Forelimb muscle (tissue), 1 donor: ENCODE measurements at places on chromosomes 5 and 9. TPM values are rescaled to one million over a fixed set of nuclear protein-coding genes. Genes with fewer than 3 reads are reported as not detected.
A peak's percentile ranks its signal among the peaks of the same experiment; 100 is the strongest.

The CD74 gene
- polyA plus RNA-seq = 75.3 TPM

The ROR2 gene
- 2.7 TPM for polyA plus RNA-seq

The SEMA5A gene
- 27.1 TPM for polyA plus RNA-seq

The PCDH1 gene
- 13.6 TPM for polyA plus RNA-seq

The ANKDD1B gene
- 1.0 TPM for polyA plus RNA-seq

The FSTL4 gene
- polyA plus RNA-seq = 3.6 TPM

The GGTA1 gene
- 9.1 TPM for polyA plus RNA-seq

The TTC16 gene
- polyA plus RNA-seq = 0.03 TPM

The SLC1A3 gene
- 18.5 TPM for polyA plus RNA-seq

The OCLN gene
- polyA plus RNA-seq = 1.6 TPM

The DDX4 gene
- polyA plus RNA-seq = 0.06 TPM

The SAXO1 gene
- polyA plus RNA-seq = 0.11 TPM

The CSNK1G3 gene
- 18.1 TPM for polyA plus RNA-seq

DNA sequence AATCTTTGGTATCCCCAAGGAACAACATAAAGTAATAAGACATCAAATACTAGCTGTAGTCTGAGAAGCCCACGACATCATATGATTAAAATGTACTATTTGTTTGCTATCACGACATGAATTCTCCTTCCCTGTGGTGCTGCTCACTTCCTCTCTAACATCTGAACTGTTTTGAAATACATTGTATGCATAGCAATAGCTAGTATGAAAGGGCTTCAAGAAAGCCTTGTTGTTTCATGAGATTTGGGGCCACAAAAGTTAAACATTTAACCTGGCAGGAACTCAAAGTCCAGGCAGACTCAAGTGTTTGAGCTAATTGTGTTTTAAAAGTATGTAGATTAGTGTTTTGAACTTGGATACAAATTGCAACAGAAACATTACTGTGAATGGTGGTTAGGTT is 237.4 kb upstream of the PTGER4 start:
- no peak for DNase-seq

DNA sequence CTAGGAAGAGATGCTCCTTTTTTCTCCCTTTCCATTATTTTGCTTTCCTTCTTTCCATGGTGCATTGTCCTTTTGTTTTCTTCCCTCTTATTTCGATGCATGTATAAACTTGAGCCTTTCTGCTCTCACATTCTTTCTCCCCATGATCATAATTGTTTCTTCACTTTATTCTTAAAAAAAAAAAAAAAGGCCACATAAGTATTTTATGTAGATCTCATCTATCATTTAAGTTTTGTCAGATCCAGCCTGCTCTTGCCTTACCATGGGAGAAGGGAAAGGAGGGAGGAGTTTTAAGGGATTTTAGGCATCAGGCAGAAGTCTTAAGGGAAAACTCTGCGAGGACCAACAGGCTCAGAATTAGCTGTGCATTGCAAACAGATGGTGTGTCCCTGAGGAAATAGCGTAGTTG is 11.1 kb downstream of the TGFBR1 start:
- DNase-seq = no peak

GRCh38 chr9:77475641-77476473 is 172.3 kb downstream of the GNA14 start:
- no peak for DNase-seq

GRCh38 chr9:82882748-82883147 is 180.2 kb downstream of the RASEF start:
- no peak for DNase-seq

DNA sequence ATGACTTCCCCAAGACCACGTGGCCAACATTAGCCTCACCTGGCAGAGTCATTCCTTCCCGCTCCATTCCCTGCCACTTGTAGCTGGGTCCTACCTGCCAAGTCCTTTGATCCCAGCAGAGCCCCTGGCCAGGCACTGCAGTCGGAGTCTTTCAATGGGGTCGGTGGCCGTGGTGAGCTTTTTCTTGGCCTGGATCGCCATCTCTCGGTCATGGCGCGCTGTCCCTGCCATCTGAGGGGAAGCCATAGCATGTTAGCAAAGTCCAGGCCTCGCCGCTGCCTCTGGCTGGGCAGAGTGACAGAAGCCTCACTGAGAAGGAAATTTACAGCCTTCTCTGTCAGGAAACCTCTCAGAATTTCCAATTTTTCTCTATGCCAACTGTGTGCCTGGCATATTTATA is 17.5 kb downstream of the CAPSL start:
- no peak for DNase-seq

GRCh38 chr9:33287087-33287490 is 3.2 kb upstream of the NFX1 start:
- DNase-seq = no peak

- peak; percentile 20 for DNase-seq
These were observed 55.4 kb downstream of the HINT1 start for GRCh38 chr5:131109540-131110255.

DNA sequence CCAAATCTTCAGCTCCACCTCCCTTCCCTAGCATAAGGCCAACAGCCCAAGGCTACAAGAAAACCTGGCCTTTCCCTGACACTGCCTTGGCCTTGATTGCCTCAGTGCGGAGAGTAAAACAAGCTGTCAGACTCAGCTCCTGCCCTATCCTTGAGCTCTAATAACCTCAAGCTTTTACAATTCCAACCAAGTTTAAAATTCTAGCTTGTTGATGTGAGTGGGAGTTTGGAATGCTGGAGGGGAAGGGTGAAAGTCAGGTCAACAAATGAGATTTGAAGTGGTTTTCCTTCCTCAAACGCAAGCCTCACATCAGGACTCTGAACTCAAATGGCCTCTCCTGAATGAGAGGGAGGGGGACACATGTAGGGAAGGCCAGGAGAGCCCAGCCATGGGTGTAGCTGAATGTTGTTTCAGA is 197.0 kb upstream of the VLDLR start:
- no peak for DNase-seq

- DNase-seq = no peak
These were observed 293.4 kb downstream of the CDK5RAP2 start for GRCh38 chr9:120286530-120286929.

DNA sequence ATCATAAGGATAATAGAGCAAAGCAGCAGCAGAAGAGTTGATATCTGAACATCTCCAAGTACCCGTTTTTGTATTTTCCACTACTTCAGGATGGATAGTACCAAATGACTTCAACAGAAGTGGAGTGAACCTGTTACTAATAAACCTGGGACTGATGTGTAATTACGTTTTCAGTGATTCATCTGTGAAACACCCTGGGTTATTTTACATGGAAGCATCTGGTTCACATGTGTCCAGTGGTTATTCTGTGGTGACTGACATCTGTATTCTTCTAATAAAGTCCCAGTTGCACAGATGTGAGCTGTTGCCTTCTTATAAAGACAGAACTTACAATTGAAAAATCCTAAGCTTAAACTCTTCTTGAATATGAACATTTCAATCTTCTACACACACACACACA is 139.7 kb upstream of the VCAN start:
- no peak for DNase-seq

- DNase-seq = no peak
These were observed 47.3 kb upstream of the TRMT10B start for GRCh38 chr9:37706290-37706689.

DNA sequence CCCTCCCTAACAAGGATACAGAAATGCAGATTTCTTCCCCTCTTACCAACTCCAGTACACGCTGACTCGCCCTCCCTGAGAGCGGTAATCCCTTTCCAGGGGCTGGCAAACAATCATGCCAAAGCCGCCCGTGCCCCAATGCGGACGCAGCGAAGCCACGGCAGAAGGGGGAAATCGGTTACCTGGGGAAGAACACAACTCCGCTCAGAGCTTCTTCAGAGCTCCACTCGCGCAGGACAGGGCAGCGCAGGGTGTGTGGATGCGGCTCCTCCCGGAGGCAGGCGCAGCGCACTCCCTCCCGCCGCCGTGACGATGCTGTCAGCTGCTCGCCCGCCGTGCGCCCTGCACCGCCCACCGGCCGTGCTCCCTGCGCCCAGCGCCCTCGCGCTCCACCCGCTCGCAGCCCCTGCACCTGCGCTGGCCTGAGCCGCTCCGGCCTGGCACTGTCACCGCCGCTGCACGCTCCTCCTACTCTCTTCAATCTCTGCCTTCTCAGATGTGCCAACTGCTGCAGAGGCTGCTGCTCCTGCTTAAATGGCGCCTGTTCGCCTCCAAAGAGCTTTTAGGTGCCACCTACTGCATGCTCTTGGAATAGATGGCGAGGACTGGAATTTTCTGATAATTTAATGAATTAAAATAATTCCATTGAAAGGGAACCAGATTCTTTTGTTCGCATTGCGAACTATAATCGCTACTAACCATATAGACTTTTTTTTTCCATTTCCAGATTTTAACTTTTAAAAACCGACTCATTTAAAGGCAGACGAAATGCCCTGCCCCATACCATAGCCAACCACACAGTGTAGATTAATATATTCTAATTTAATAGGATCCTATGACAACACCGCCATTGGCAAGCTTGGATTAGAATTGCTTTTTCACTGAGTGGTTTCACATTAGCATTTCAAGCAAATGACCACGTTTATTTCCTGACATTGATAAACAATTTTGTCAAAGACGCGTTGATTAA is at the start of gene DIRAS2:
TSS of gene DIRAS2 (minus strand) at position 255 of the 970 bp plus-strand sequence. CDS start 28,997 bp downstream, outside the sequence.
- no peak for DNase-seq

GRCh38 chr9:131649646-131650045 is 90.2 kb downstream of the RAPGEF1 start:
- no peak for DNase-seq

GRCh38 chr5:135026645-135027265 is 7.3 kb downstream of the PITX1 start:
- no peak for DNase-seq

- DNase-seq = no peak
These were observed 72.3 kb upstream of the RAD23B start for GRCh38 chr9:107210775-107211174.

GRCh38 chr5:72561148-72561972 is 54.1 kb upstream of the ZNF366 start:
- DNase-seq = no peak

DNA sequence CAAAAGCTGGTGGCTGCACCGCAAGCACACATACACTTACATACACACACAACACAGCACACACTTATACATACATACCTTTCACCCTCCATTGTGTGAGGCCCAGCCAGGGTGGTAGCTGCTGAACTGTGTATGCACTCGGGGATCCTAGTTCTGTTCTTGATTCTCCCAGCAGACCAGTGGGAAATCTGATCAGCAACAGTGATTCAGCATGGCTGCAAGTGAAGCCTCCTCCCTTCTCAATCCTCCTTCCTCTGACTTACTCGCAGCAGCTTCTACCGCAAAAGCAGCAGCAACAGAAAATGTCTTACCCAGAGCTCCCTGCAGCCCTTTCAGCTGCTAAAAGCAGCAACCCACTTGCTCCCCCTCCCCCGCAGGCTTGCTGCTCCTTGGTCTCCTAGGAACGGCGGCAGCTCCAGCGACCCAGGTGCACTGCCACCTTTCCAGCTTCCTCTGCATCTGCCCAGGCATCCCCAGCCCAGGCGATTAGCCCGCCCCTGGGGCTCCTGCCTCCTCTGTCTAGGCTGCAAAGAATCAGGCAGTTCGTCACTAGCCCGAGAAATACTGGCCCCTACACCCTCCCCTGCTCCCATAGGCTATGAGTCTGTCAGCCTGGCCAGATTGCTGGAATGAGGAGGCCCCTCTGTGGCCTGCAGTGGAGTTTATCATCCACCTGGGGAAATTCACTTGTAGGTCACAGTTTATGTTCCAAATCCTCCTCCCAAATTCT is at the start of gene KLHL3:
TSS of gene KLHL3 (minus strand) at position 535 of the 730 bp plus-strand sequence. CDS start at position 92, 443 bp downstream.
- DNase-seq = no peak

- no peak for DNase-seq
These were observed 57.3 kb upstream of the PITX1 start for GRCh38 chr5:135091286-135091685.

- DNase-seq = no peak
These were observed 97.2 kb downstream of the FAM170A start for GRCh38 chr5:119726544-119726943.

DNA sequence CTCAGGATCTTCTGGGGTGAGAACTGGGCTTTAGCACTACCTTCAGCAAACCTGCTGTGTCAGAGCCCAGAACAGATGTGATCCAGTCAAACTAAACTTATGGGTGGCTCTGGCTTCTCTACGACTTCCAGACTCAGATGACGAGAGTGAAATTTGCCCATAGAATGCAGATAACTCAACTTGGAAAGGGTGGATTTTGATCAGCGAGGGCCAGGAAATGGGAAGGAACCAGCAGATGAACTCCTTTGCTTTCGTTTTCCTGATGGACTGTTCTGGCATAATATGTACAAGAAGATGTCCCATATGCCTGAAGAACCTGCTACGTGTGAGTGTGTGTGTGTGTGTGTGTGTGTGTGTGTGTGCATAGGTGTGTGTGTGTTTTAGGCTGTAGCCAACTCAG is 132.0 kb upstream of the MOCS2 start:
- DNase-seq = no peak

DNA sequence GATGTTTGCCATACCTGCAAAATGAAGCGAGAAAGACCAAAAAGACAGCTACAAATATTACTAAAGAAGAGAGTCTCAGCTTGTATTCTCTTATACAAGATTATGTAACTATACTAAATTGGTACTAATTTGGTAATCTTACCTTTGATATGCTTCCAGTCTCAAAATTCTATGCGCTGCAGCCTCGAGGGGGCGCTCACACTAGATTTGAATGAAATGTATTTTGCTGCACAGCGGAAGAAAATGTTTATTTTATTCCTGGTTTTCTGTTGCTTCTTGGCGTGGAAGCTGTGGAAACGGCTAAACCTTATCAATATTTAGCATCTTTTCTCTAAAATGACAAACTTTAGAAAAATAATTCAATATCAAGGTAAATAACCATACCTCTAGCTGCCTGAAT is 267.0 kb upstream of the NUDT12 start:
- DNase-seq = no peak

GRCh38 chr5:150329038-150329437 is 26.3 kb upstream of the ARSI start:
- no peak for DNase-seq
